ENCODE measurements at places on chromosomes 5 and 9.

- DNase-seq, result no peak
These were observed 63.6 kb downstream of the NIPBL start for GRCh38 chr5:36939969-36940858.

DNA sequence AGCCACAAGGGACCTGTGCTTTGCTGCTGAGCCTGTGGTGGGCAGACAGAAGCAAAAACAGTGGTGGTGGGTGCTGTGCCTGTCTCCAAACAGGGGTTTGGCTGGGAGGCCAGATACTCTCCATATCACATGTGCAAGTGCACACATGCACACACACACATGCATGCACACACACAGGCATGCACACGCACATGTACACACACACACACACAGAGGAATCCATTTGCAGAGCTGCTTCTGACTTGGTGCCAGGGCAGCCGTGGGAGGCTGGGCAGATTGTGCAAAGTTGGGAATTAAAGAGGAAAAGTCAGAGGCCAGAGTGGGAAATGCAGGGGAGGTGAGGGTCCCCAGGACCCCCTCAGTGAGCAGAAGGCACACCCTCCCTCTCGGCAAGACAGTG lies 71.3 kb downstream of the NTNG2 start:
- DNase-seq, result no peak

DNA sequence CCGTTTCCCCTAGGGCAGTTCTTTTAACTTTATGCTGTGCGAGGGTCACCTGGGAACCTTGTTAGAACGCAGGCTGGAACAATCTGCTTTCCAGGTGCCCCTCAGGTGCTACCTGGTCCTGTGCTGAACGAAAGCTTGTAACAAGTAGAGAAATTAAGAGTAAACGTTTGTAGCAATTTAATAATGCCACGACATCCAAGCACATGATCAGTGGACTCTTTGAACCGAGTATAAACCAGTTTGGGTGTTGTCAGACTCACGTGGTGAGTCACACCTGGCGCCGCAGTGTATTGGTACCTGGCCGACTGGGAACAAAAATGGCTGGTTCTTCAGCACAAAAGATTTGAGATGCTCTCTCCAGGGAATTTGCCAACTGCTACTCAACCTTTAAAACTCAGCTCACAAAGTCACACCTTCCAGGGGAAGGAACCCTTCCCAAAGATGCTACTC lies 926 bp upstream of the MYO10 start:
- DNase-seq, result no peak

DNA sequence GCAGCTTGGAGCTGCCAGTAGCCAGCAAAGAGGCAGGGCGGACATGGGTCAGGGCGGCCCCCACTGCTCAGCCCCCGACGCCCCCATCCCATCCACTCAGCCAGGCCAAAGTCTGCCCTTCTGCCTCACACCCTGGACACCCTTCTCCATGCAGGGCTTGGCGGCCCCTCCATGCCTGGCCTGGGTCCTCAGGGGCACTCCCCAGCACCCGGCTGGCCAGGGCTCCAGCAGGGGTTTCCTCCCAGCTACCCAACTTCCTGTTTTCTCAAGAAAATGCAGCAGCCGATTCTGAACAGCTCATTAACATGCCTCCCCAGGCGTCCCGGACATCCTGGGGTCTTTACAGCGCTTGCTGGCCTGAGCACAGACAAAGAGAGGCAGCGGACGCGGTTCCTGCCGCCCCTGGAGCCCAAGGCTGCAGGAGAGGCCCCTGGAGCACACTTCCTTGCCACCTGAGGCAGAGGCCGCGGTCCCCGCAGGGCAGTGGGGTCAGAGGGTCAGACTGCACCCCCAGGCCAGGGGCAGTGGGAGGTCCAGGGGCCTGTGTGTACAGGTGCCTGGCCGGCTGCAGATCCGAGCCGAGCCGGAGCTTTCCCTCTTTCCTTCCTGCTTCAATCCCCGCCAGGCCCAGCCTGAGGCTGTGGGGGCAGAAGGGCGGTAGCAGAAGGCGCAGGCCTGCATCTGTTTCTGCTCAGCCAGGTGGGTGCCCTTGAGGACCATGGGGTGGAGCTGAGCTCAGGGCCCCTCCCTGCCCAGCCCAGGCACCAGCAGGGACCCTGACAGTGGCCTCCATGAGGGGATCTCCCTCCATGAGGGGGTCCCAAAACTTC lies 18.7 kb upstream of the NRARP start:
- DNase-seq, result no peak

DNA sequence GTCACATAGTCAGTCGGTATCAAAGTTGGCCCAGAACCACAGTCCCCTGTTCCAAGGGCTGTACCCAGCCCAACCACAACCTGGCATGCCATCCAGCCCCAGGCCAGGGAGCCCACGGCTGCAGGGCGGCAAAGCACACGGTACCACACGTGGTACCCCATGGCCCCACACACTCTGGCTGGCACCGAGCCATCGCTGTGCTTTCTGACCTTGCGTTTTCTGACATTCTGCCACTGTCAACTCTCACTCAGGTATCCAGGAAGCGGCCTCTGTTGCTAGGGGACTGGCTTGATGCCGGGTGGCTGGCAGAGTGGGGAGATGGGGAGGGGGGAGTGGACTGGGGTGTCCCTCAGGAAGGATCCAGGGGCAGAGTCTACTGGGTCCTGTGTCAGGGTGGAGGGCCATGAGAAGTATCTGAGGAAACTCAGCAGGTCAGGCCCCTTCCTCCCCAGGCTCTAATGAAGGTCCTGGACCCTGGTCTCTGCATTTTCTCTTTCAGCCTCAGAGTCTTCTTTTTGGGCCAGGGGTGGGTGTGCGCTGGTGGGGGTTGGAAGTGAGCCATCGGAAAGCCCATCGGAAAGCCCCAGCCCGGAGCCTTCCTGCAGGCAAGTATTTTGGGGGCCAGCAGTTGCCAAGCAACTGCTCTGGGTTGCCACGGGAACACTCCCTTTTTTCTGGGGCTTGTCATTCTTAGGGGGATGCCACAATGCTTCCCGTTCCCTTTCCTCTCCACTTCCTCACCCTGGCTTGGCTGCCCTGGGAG lies 21.0 kb upstream of the RALGDS start:
- no peak for DNase-seq

DNA sequence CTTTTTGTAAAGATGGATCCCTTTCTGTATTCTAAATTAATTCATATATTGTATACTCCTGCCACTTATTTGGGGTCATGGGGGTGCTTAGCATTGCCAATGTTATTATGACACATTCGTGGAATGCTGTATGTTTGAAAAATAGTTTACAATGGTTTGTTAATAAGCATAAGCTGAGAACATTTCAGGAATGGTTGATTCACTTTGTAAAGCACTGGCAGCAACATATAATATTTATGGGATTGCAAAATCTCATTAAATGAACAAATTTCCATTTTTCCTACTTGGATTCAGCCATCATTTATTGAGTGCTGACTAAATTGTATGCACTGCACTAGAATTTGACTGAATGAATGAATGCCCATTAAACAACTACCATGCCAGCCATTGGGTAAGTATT lies 215.2 kb upstream of the KLF4 start:
- no peak for DNase-seq

- no peak for DNase-seq
These were observed 24.4 kb upstream of the SMAD5 start for GRCh38 chr5:136108180-136108611.

- DNase-seq, result no peak
These were observed 830 bp downstream of the S100Z start for GRCh38 chr5:76850543-76851145.

- DNase-seq, result no peak
These were observed 247.9 kb downstream of the DMRT2 start for GRCh38 chr9:1298046-1298445.

GRCh38 chr5:170426786-170427185 lies 37.6 kb upstream of the KCNMB1 start:
- no peak for DNase-seq

All from activated CD8-positive, alpha-beta memory T cell treated with anti-CD3 and anti-CD28 coated beads for 48 hours (primary cell).